Stimulated activated effector memory CD8-positive, alpha-beta T cell treated with anti-CD3 and anti-CD28 coated beads, Interleukin-12 subunit alpha, Interleukin-12 subunit beta, amount 100 ng/mL, for 72 hours (primary cell): ENCODE measurements at places on chromosomes 6 and 20.

DNA sequence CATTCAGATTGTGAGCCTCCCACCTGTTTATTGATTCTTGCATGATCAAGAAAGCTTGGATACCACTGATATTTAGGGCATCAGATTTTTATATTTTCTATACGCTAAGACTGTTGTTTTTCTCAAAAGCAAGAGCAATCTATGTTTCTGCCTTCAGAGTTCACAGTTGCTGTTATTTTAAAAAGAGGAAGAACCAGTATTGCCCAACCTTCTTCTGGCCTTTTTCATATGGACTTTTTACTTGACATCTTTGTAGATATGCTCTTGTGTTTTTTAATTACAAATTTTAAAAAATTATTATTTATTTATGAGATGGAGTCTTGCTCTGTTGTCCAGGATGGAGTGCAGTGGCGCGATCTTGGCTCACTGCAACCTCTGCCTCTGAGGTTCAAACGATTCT is 28.9 kb downstream of the SLC17A5 start:
- DNase-seq, result no peak

GRCh38 chr20:21557241-21558020 is 43.6 kb upstream of the NKX2-2 start:
- DNase-seq, result no peak

- DNase-seq, result no peak
These were observed 83.8 kb upstream of the FOXQ1 start for GRCh38 chr6:1227935-1228753.

- DNase-seq, result no peak
These were observed 98.8 kb upstream of the HDGFL1 start for GRCh38 chr6:22470454-22471131.

GRCh38 chr6:117110146-117110545 is 155.2 kb upstream of the VGLL2 start:
- DNase-seq, result no peak

DNA sequence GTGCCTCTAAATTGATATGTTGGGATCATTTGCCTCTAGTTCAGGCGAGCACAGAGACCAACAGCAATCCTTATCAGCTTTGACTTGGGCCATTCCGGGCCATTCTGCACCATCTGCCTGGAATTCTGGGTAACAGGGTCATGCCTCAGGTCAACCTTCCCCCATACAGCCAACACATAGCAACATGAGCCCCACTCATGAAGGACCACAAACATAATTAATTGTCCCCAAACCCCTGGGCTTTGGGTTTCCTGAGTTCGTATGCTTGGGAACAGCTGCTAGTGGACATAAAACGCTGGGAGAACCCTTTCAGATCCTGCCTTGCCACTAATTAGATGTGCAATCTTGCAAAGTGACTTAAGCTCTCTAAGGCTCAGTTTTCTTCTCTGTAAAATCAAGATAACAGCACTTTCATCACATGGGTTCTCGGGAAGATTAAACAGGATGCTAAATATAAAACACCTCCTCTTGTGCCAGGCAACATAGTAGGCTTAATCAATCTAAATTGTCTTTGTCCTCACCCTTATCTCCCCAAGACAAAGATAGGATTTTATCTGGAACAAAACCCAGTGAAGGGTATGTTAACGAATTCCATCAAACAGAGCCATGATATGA is 426.5 kb downstream of the CD83 start:
- DNase-seq, result no peak

GRCh38 chr6:113466526-113466925 is 390.6 kb upstream of the MARCKS start:
- no peak for DNase-seq

DNA sequence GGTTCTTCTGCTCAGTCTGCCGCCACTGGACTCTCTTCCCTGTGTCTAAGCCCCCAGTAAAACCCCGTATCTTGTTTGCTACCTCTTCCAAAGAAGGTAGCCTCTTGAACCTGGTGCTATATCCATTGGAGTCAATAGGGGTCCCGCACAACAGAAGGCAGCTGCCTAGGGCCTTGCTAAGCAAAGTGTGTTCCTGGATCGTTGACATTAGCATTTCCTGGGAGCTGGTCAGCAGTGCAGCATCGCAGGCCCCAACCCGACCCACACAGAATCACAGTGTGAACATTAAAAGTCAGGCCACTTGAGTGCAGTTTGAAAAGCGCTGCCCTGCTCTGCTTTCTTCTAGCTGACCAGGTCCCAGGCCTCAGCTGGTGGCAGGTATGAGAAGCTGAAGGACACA is 2.9 kb downstream of the ADA start:
- no peak for DNase-seq
